ENCODE measurements at places on chromosomes 4 and X. TPM values are rescaled to one million over a fixed set of nuclear protein-coding genes. Genes with fewer than 3 reads are reported as not detected.

The DMD gene
- total RNA-seq, result 3.8 TPM

The PGM2 gene
- total RNA-seq, result 22.2 TPM

The SH3TC1 gene
- 147 TPM for total RNA-seq

The TMPRSS11A gene
- not detected for total RNA-seq

The PCDH7 gene
- 0.20 TPM for total RNA-seq

The IL15 gene
- 1.2 TPM for total RNA-seq

The RAI2 gene
- 3.4 TPM for total RNA-seq

The PHKA1 gene
- total RNA-seq, result 3.9 TPM

The FGFBP1 gene
- total RNA-seq, result not detected

The NRK gene
- under 0.01 TPM for total RNA-seq

The TET2 gene
- total RNA-seq, result 5.0 TPM

The MUC7 gene
- not detected for total RNA-seq

The MAGEA9B gene
- total RNA-seq, result not detected

The STK32B gene
- 13.1 TPM for total RNA-seq

The VCX gene
- total RNA-seq, result not detected

The ESX1 gene
- not detected for total RNA-seq

The RIPPLY1 gene
- total RNA-seq, result not detected

DNA sequence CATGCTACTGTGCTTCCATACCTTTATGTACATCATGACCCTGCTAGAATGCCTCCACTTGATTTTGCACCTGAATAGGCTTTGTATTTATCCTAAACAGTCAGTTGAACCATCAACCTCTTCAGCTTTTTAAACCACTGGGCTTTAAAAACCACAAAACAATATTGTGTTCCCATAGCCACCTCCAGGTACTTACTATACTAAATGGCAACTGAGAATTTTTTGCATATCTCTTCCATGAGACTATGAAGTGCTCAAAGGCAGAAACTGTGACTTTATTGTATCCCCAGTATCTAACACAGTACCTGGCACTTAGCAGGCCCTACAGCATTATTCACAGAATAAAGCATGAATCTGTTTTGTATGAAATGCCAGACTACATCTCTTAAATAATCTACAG is 39.7 kb downstream of the ANAPC10 start:
- no peak for DNase-seq

DNA sequence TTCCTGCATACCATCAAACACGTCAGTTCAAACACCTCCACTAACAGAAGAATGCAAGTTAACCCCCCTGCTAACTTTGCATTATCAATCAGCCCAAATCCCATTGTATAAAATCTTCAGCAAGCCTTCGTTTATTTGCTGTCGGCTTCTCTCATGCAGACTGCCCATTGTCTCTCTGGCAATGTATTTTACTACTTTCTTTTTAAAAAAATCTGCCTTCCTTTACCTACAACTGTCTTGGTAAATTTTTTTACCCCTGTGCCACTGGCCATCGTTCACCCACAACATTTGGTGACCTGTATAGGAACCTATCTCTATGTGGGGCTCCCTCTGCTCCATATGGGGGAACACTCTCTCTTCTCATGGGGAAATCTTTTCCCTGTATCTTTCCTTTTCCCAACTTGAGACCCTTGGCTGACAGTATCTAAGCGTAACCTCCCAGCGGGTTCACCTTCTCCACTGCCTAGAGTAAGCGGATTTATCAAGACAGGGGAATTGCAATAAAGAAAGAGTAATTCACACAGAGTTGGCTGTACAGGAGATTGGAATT is 244.6 kb downstream of the CPXCR1 start:
- DNase-seq, result no peak

DNA sequence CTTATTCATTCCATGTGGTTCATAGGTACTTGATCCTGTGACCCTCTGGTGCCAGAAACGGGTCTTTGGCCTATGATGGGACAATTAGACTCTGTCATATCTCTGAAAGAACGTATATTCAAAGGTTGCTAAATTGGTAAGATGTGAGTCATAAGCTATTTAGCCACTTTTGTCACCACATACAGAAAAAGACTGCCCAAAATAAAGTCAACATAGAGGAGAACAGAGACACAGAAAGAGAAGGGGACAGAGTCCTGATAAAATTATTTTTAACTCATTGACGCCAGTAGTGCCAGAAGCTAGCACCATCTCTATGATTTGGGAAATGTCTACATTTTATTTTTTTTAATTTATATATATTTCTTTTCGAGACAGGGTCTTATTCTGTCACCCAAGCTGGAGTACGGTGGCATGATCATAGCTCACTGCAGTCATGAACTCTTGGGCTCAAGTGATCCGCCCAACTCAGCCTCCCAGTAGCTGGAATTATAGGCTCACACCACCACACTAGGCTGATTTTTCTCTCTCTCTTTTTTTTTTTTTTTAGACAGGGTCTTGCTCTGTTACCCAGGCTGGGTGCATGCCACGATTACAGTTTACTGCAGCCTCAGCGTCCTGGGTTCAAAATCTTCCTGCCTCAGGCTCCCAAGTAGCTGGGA is 92.1 kb upstream of the COX18 start:
- no peak for DNase-seq

DNA sequence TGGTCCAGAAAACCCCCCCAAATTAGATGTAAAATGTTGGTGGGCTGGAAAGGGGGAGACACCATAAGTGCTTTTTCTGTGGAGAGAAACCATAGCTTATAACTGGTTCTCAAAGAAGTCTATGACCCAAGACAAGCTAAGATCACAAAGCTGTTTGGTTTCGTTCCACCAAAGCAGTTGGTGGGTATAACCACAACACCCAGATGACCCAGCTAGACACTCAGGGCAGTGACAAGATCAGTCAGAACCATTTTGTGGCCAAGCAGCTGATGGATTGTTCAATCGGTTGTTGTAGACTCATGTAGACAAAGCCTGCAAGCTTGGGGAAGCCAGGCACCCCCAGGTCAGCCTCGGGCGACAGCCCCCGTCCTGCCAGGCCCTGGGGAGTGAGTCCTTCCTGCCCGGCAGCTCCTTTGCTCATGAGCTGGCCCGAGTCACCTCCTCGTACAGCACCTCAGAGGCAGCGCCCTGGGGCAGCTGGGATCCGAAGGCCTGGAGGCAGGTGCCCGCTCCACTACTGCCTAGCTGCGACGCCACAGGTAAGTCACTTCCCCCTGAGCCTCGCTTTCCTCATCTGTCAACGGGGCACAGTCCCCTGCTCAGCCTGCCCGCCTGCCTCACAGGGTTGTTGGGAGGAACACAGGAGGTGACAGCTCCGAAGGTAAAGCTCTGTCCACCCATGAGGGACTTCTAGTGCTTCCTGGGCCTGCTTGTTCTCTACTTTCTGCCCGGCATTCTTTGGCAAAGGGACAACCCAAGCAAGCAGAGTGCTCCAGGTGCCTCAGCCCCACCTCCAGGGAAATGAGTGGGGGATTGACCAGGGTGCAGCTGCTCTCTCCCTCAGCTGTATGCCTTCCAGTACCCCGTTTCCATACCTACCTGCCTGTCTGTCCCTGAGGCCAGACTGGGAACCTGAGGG is 65.2 kb upstream of the MTM1 start:
- no peak for DNase-seq

- DNase-seq, result no peak
Measured at GRCh38 chrX:10486373-10486772, 134.0 kb downstream of the MID1 start.

DNA sequence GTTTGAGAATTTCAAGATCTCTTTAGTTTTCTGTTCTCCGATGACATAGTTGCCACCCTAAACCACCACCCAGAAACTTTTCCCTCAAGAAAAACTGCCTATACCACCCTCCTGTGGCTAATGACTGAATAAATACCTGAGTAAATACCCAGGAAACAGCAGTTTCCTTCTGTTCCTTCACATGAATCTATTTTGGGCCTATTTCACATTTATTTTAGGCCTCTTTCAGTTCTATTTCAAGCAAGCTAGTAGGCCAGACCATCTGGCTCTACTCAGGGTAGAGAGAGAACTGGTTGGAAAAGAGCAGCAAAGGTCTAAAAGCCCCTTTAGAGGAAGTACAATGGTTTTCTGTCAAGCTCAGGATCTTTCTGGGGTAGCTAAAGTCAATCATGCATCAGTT is 23.4 kb downstream of the ARHGEF9 start:
- peak; percentile 12 for DNase-seq

GRCh38 chrX:26914232-26914631 is 548.9 kb downstream of the PPP4R3C start:
- DNase-seq, result peak; percentile 78

- no peak for DNase-seq
Measured at GRCh38 chr4:184376126-184376838, 98.1 kb downstream of the IRF2 start.

- no peak for DNase-seq
Measured at GRCh38 chrX:134480061-134480460, 20.1 kb downstream of the HPRT1 start.

GRCh38 chr4:8239226-8239625 is 30.3 kb upstream of the HTRA3 start:
- no peak for DNase-seq

DNA sequence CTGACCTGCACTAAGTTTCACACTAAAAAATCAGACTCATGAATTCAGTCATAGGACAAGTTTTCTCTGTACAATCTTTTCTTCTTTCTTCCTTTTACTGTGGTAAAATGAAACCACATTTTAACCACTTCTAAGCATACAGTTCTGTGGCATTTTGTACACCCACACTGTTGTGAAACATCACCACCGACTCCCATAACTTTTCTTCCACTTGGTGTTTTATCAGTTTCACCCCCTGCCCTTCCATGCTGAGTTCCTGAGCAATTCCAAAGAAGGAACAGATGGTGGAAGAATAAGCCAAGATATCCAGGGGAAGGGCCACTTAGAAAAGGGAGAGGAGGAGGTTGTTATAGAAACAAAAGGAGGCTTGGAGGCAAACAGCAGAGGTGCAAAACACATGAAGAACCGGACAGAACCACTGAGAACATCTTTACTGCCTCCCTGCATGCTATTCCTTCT is 22.6 kb downstream of the SLC25A4 start:
- DNase-seq, result no peak

DNA sequence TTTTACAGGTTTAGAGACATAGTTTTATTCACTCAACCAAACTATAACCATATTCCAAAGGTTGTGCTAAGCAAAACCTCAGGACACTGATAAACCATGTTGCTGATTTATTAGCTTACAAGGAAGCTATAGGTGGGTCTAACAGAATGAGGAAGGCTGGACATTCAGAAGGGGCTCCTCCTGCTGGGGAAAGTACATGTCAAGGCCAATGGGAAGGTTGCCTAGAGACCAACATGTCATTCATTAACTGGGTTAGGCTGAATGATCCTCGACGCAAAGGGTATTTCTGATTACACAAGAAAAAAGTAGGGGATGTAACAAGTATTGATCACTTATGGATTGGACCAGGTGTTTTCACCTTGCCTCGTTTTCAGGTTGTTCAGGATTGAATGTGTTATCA is 30.3 kb downstream of the SLC10A6 start:
- no peak for DNase-seq

DNA sequence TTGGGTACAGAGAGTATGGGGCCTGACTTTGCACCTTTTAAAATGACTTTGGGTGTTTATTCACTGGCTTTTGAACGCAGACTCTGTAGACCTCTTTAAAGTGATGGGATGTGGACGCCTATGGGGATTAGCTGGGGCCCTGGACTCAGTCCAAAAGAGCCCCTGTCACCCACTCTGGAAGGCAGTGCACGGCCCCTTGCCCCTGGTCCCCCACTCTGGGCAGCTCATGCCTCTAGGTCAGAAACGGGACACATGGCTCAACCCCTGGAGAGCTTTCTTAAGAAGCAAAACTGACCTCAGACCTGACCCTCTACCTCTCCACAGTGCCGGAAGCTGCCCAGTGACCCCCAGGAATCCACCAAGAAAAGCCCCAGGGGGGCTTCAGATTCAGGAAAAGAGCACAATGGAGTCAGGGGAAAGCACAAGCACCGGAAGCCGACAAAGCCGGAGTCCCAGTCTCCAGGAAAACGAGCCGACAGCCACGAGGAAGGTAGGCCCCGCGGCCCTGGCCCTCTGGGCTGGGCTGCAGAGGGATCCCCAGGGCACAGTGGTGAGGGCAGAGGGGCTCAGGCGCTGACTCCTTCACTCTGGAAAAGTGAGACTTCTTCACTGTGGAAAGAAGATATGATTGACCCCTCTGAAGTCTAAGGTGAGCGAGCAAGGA is 38.4 kb downstream of the BCORL1 start:
- no peak for DNase-seq

DNA sequence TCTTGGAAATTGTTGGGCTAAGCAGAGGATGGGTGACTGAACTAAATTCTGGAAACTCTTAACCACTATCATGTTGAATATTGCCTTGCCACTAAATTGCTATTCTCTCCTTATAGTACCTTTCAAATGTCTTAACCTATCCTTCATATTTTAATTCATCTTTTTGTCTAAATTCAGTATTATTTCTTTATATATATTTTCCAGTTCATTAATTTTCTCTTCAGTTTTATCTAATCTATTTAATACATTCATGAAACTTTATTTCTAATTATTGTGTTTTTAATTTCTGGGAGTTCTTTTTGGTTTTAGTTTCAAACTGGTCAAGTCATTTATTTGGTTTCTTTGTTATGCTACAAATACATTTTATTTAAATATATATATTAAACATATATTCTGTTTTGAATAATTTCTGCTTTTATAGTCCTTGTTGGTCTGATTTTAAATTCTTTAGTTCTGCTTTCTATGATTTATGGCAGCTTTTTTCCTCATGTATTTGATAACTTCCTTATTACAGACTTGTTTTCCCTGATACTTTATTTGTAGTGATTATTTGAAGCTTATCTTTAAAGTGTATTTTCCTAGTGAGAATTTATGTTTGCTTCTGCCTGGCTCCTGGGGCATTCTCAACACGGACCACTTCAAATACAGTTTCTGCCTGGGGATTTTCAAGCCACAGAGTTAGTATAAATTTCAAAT is 8.5 kb upstream of the GUCY1A1 start:
- no peak for DNase-seq

DNA sequence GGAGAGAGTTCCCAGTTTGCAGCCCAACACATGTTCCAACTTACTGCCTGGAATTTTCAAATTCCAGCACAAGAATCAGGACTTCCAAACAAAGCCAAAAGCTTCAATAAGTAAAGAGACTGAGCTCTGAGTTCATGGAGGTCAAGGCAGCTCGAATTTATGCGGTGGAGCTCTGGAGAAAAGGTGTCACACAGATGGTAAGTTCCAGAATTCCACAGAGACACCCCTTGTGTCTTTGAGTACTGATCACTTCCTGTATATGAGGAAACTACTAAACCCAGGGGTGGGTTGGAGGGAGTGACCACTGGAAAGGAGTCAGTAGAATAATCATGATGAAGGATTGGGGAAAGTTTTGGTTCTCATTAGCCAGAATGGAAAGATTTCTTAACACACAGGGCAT is 118.5 kb upstream of the GUCY1A1 start:
- DNase-seq, result no peak
